Fibroblast of skin of scalp (primary cell): ENCODE measurements at places on chromosomes 12 and 14.

DNA sequence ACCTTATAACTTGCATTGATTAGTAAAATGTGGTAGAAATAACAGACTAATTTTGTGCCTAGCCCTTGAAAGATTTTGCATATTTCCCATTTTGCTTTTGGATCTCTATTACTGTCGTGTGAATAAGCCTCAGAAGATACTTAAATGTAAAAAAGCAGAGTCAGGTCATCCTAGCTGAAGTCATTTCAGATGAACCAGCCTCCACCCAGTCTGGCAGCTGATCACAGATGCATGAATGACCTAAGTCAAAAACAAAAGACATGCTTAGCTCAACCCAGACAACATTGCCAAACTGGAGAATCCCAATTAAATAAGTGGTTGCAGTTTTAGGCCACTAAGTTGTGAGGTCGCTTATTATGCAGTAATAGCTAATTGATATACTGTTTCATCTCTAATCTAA lies 349.9 kb downstream of the C12orf50 start:
- no peak for DNase-seq

GRCh38 chr12:123983822-123984485 lies 10.9 kb downstream of the ZNF664 start:
- peak; percentile 74 for DNase-seq

DNA sequence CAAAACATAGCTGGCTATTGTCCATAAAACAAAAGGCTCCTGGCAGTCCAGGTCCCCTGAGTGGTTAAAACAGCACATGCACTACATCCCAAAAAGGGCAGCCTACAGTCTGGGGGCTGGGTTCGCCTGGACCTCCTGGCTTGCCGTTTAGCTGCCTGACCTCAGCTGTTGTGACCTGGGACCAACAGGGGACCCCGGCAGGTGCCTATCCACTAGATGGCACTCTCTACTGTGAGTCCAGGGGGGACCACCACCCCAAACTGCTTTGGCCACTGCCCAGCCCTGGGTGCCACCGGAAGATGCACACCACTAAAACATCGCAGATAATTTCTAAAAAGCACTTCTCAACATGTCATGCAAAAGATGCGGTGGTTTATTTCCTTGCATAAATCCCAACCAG lies 2.9 kb upstream of the RTL1 start:
- no peak for DNase-seq

DNA sequence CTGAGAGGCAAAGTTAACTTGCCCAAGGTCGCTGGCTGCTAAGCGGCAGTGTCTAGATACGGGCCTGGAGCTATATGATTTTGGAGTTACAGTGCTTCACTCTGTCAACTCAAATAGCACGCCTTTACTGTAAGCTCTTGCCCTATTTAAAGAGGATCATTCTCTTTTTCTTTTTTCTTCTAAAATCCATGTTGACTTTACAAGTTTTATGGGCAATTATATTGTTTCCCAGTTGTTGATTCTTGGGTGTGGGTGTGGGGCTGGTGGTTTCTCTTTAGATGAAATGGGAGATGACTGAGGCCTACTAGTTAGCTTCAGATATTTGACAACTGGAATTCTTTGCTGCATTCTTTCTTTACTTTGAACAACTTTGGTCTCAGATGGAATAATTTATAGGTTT lies 70.7 kb downstream of the C12orf75 start:
- DNase-seq = peak; percentile 27

DNA sequence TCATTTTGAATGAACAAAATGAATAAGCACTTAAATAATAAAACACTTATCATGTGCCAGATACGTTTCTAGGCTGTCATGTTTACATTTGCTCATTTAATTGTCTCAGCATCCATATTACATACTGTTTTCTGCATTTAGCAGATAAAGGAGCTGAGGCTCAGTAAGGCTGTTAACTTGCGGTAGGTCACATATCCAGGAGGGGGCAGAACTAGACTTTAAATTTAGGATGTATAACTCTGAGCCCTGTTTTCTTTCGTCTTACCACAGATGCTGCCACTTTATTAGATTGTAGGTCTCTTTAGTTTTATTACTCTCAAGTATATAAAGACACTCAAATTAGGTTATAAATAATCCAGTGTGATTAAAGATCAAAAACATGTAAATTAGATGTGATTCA lies 17.7 kb downstream of the IRAK4 start:
- peak; percentile 24 for DNase-seq

- no peak for DNase-seq
These were observed 32.6 kb downstream of the PAPLN start for GRCh38 chr14:73269729-73270531.
